Osteocyte (in vitro differentiated cells): ENCODE measurements at places on chromosomes 6 and 20. TPM values are rescaled to one million over a fixed set of nuclear protein-coding genes. Genes with fewer than 3 reads are reported as not detected.

Gene SUN5
- not detected in 2 replicates for total RNA-seq

Gene ABHD16B
- not detected in 2 replicates for total RNA-seq

GRCh38 chr6:117399924-117400323 lies 25.8 kb downstream of the ROS1 start:
- no peak overlapping the region for H3K27ac ChIP-seq
- H3K4me1 ChIP-seq, result no peaks in the 10 kb centered on the region
- H3K4me3 ChIP-seq, result no peak overlapping the region
- no peaks in the 10 kb centered on the region for H3K36me3 ChIP-seq
- DNase-seq, result no peak

DNA sequence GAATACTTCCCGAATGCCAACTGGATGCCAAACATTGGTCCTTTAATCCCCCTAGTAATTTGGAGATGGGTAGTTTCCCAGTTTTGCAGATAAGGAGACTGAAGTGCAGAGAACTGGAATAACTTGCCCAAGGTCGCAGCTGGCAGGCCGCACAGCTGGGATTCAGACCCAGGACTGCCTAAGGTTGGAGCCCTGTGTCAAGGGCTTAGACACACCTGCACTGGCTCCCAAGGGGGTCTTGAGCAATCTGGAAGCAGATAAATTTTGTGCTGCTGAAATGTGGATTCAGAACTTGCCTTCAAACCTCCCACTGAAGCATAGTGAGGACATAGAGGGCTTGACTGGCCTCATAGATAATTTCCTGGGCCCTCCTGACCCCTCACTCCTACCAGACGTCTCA lies 30.5 kb downstream of the FOXP4 start:
- no peak overlapping the region for H3K27ac ChIP-seq
- DNase-seq, result no peak
- H3K27me3 ChIP-seq, result no peaks in the 10 kb centered on the region
- H3K4me3 ChIP-seq, result no peak overlapping the region
- H3K36me3 ChIP-seq, result peaks cover 6% of the 10 kb centered on the region
- H3K4me1 ChIP-seq, result peaks cover 53% of the 10 kb centered on the region

GRCh38 chr20:8194721-8195120 lies 62.7 kb downstream of the PLCB1 start:
- no peak for DNase-seq
- peaks cover 22% of the 10 kb centered on the region for H3K4me1 ChIP-seq
- H3K27ac ChIP-seq, result no peak overlapping the region

DNA sequence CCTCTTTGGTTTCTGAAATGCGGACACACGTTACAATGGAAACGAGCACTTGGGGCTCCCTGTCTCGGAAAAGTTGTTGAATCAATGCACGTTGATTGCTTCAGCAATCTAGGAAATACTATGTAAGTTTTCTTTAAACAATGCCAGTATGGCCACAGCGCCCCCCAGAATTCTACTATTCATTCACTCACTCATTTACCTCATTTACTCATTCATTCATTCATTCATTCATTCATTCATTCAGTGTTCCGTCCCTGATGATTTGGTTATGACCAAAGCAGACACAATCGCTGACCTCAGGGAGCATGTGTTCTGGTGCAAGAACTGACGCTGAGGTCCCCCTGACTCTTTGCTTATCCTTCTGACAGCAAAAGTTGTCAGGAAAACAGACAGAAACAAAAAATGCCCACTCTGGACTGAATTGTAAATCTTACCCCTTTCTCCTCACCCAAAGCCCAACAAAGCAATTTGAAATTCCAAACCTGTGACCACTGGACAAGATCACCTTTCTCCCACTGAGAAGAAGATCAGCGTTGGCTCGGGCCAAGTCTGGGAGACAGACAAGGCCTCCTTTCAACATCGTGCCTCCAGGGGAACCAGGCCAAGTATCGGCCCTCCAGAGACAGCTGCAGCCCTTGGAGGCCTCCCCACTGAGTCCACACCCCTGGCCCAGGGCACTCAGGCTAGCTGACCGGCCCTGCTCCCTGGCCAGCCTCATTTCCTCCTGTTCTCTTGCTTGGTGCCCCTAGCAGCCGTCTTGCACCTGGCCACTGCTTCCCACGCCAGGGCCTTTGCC lies 15.0 kb upstream of the PMEPA1 start:
- DNase-seq, result no peak
- H3K4me3 ChIP-seq, result no peak overlapping the region
- no peaks in the 10 kb centered on the region for H3K36me3 ChIP-seq
- peaks cover 17% of the 10 kb centered on the region for H3K4me1 ChIP-seq

DNA sequence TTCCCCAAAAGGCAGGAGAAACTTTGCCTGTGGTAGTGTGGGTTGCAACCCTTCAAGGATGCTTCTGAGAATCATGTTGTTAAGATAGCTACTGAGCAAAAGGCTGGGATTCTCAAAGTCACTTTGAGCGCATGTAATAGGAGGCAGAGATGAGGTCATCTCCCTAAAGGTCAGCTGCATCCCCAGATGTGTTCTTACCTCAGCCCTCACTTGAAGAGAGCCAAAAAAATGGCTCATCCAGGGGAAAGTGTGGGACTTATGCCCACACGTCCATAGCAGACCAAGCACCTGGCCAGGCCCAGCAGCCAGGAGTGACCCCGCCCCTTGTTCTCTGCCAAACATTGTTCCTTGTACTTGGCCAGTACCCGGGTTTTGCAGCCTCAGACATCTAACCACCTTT lies 187.0 kb upstream of the BMP2 start:
- H3K4me1 ChIP-seq, result peaks cover 24% of the 10 kb centered on the region
- no peak overlapping the region for H3K4me3 ChIP-seq
- H3K36me3 ChIP-seq, result no peaks in the 10 kb centered on the region
- no peak for DNase-seq
- H3K27me3 ChIP-seq, result no peaks in the 10 kb centered on the region
